SK-N-DZ (cell line): ENCODE measurements at places on chromosomes 11 and 22.

DNA sequence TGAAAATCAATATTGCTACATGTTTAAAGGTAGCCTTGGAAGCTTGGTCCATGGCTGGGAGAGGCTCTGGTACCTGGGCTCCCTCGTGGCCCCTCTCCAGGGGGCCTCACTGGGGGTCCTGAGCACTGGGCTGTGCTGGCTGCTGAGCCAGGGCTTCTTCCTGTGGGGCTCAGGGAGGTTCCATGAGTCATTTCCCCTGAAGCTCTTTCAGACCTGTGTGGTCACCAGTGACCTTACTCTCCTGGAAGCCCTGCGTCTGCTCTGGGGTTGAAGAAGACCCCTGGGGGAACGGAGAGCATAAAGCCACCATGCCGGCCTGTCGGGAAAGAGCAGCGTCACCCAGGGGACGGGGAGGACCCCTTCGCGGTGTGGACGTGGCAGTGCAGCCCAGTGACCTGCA is 389.0 kb downstream of the TBC1D22A start:
- no peak for DNase-seq

- DNase-seq = peak; percentile 61
Measured at GRCh38 chr11:64881476-64881875, 3.1 kb upstream of the EHD1 start.

GRCh38 chr11:18313965-18314763 is 7.8 kb downstream of the HPS5 start:
- no peak for DNase-seq

DNA sequence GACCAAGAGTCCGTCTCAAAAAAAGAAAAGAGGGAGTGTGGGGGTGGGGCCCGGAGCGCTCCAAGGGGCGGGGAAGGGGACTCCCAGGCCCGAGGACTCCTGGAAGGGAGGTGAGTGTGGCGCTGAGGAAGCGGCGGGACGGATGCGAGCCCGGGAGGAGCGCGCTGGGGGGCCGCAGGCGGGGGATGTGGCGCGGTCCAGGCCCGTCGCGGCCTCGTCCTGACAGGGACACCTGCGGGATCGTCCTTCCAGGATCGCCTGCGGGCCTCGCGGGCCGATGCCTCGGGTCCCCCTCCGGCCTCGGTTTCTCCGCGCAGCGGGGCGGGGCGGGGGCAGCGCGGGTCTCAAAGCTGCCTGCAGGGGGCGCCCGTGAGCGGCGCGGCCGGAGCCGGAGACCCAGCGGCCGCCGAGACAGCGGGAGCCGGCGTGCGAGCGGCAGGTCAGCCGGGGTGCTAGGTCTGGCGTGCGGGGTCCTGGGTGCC is 3.8 kb upstream of the ADORA2A start:
- no peak for DNase-seq

DNA sequence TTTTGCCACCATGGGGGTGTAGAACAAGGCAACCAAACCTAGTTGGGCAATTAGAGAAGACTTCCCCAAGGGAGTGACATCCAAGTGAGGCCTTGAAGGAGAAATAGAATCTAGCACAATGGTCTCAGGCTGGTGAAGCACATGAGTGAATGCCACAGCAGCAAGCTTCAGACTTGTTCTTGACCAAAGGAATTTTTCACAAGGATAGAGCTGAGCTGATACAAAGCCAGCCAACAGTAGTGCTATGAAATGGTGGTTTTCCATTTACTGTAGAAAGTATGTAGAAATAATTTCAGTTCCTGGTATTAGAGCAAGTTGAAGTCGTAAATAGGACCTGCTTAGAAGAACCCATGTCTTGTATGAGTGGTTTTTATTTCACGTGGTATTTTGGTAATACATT is 148.3 kb upstream of the RASSF10 start:
- no peak for DNase-seq

DNA sequence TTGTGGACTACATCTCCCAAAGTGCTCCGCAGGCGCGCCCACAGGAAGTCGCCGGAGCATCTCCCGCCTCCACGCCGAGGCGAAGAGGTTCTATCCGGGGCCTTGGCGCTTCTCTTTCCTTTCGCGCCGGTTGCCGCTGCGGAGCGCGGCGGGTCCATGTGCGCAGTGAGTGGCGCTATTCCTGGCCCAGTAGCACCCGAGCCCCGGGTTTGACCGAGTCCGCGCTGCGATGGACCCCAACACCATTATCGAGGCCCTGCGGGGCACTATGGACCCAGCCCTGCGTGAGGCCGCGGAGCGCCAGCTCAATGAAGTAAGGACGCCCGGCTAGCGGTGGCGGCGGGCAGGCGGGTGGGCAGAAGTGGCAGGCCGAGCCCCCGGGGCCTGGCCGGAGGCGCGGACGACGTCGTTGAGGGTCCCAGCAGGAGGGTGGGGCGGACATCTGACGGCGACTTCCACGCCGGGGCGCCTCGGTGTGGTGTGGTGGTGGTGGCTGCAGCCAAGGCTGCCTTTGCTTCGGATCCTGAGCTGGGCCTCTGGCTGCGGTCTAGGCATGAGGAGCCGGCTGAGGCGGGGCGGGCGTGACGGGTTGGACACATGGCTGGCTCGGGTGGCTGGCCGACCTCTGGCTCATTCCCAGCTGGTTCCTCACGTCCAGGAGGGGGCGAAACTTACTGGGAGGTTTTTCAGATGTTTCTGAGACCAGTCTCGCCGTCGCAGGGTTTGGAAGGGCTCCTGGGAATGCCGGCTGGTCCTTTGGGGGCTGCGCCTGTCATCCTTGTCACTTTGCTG is at the start of gene IPO7:
Gene IPO7 (plus strand): TSS at position 118 of the 792 bp plus-strand sequence. CDS start 112 bp downstream, at position 230.
- peak; percentile 92 for DNase-seq
